Astrocyte (in vitro differentiated cells and primary cell): ENCODE measurements at places on chromosomes 11 and 22.

GRCh38 chr11:41404109-41404508 lies 55.3 kb downstream of the LRRC4C start:
- no peak for DNase-seq

DNA sequence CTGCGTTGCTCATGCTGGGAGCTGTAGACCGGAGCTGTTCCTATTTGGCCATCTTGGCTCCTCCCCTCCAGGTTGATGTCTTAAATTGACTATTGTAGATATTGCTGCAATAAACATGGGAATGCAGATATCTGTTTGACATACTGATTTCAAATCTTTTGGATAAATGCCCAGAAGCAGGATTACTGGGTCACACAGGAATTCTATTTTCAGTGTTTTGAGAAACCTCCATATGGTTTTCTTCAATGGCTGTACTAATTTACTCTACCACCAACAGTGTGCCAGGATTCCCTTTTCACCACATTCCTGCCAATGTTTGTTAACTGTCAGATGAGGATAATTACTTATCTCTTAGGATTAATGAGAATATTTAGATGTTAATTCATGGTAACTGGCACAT lies 467.0 kb downstream of the LUZP2 start:
- DNase-seq, result peak; percentile 16

DNA sequence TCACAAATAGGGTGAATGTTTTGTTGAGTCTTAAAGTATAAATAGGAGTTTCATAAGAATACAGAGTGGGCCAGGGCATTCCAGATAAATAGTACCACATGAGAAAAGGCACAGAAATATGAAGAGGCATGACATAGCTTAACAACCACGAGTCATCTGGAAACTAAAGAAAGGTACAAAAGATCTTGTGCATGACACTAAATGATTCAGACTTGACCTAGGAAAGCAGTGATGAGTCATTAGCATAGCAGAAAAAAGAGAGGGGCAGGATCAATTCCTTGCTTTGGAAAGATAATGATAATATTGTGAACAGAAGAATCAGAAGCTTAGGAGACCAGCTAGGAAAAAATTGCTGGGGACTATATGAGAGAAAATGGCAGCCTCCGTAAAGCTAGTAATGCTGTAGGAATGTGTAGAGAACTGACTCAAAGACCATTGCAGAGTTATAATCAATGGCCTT lies 47.6 kb upstream of the FIBIN start:
- DNase-seq, result peak; percentile 72

- DNase-seq, result no peak
These were observed 78.3 kb downstream of the LARGE1 start for GRCh38 chr22:33842006-33842354.

- no peak for DNase-seq
These were observed 75.7 kb downstream of the SIK3 start for GRCh38 chr11:117022526-117022925.

GRCh38 chr11:121032546-121032945 lies 8.6 kb downstream of the TBCEL start:
- DNase-seq, result no peak

GRCh38 chr11:125454047-125454446 lies 42.0 kb downstream of the FEZ1 start:
- no peak for DNase-seq

- DNase-seq, result no peak
These were observed 11.6 kb upstream of the GAB2 start for GRCh38 chr11:78429209-78429608.

DNA sequence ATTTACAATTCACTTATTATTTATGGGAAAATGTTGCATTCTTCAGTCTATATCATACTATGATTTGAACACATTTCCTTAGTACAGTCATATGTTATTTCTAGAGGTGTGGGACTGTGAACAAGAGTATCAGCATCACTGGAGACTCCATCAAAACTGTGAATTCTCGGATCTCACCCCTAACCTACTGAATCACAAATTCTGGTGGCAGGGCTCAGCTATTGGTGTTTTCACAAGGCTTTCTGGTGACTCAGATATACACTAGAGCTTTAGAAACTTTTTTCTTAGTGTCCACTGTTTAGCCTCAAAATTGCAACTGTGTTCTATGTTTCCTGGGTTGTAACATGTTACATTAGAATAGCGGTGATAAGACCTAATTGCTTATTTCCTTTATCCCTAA lies 352.9 kb upstream of the DDI1 start:
- DNase-seq, result peak; percentile 35

DNA sequence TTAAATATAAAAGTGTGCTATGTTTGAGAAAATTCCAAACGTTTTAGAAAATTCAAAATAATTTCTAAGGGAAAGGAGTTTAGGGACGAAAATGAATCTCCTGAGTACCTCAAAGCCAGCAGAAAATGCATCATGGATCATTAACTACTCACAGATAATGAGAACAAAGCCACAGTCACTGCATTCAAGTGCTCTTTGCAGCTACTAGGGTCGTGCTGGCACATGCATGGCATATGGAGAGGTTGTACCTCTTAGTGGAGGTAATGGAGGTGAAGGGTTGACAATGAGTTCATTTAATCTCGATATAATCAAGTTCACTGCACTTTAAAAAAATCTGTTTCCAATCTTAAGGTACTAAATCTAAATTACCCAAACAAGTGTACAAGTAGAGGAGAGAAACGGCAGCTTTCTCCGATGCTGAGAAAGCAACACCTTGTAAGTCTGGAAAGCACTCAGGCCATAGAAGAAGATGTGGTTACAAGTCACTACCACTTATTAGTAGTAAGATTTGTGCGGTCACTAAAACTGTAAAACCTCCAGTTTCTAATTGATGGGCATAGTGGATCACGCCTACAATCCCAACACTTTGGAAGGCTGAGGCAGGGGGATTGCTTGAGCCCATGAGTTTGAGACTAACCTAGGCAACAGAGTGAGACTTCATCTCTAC lies 261.1 kb upstream of the ANO3 start:
- no peak for DNase-seq

- no peak for DNase-seq
These were observed 174.2 kb downstream of the BUD13 start for GRCh38 chr11:116598556-116598955.

DNA sequence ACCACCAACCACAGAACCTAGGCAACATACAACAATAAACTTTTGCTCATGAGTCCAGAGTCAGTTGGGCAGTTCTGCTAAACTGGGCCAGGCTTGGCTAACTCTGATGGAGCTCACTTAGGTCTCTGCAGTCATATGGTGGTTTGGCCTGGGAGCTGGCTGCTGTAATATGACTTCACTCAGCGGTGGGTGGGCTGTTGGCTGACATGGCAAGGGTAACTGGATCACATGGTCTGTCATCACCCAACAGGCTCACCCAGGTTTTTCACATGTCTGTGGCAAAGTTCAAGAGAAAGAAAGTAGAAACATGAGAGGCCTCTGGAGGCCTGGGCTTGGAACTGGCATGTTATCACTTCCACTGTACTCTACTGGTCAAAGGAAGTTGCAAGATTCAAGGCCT lies 43.2 kb upstream of the CLMP start:
- DNase-seq, result no peak

GRCh38 chr11:72793076-72793424 lies 797 bp downstream of the STARD10 start:
- no peak for DNase-seq

GRCh38 chr11:5226732-5227310 lies at the start of gene HBB:
HBB (minus strand) TSS chr11:5227071; CDS start chr11:5227021, 50 bp downstream.
- DNase-seq, result no peak

DNA sequence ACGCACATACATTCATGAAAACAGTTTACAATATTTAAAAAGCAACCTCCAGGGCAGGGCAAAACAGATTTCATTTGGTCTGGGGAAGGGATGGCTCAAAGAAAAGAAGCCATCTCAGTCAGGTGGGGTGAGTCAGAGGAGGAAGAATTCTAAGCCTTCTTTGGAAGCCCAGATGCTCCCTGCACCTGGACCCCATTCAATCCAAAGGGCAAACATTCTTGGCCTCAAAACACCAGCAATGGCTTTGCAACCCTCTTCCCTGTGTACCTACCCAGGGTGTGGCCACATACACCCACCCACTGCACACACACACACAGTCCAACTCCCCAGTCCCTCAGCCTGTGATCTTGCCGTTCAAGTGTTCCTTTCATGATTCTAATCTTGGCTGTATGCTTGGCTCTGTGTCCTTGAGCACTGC lies 2.0 kb downstream of the KCNE3 start:
- DNase-seq, result no peak

- DNase-seq, result no peak
These were observed 14.7 kb downstream of the PHRF1 start for GRCh38 chr11:590997-591396.

DNA sequence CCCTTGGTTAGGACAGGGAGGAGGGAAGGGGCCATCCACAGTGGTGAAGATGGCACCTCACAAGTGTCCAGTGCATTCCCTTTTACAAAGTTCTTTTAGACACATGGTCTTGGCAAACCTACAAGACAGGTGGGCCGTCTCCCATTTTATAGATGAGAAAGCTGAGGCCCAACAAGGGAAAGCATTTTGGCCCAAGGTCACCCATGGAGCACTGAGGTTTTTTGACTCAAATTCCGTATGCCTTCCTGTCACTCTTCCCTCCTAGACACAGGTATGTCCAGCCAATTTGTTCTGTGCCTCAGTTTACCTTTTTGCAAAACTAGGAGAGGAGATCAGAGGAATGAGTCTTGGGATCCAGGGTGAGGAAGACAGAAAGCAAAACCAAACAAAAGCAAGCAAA lies 1.2 kb downstream of the C1QTNF4 start:
- DNase-seq, result no peak
